ENCODE measurements at places on chromosomes 2 and 18.

GRCh38 chr18:76565238-76566173, 70.5 kb upstream of the ZNF516 start:
- peak; percentile 80 for DNase-seq

DNA sequence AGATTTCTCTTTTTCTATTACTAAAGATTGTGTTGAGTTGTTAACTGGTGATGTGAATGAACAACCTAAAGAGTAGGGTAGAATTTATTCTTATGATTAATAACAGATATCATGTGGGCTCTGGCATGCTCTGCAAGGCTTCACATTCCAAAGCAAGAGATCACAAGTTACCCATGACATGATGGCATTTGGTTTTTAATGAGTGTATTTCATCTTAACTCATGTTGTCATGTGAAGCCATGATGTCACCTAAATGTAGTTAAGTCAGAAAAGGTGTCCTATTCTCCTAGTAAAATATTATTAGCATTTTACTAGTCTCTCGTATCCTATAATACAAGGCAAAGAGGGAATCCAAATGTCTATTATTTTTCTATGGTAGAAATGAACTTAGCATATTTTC, 678.0 kb downstream of the ARHGAP15 start:
- no peak for DNase-seq

DNA sequence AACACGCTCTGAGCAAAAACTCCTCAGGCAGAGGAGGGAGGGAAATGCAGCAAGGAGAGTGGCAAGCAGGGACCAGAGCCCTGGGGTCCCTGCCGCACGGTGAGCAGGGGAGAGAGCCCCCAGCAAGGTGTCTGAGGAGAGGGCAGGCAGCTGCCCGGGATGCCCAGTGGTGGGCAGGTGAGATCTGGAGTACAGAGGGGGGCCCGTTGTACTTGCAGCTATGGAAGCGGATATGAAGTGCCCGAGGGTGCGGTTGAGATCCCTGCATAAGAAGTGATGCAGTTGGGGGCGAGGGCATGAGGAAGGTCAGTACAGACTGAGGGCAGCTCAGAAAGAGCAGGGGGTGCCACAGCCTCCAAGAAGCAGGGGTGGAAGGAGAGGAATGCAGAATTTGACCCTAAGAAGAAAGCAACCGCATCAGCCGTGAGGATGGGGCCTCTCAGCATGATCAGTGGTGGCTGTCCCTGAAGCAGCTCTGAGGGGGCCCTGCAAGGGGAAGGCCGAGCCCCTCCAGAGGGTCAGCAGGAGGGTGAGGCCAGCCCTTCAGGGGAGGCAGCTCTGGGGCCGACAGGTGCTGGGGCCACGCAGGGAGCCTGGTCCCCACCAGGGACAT, 29.4 kb downstream of the MTERF4 start:
- DNase-seq, result no peak

GRCh38 chr2:75790121-75790813, 79.6 kb upstream of the GCFC2 start:
- DNase-seq, result no peak

- no peak for DNase-seq
Observed at GRCh38 chr2:8566774-8567468, 114.9 kb upstream of the ID2 start.

- no peak for DNase-seq
Observed at GRCh38 chr2:151367571-151367970, 10.2 kb downstream of the TNFAIP6 start.
